ENCODE measurements at places on chromosomes 16 and 17.

- DNase-seq = no peak
These were observed 158.6 kb downstream of the SALL1 start for GRCh38 chr16:50992350-50993032.

DNA sequence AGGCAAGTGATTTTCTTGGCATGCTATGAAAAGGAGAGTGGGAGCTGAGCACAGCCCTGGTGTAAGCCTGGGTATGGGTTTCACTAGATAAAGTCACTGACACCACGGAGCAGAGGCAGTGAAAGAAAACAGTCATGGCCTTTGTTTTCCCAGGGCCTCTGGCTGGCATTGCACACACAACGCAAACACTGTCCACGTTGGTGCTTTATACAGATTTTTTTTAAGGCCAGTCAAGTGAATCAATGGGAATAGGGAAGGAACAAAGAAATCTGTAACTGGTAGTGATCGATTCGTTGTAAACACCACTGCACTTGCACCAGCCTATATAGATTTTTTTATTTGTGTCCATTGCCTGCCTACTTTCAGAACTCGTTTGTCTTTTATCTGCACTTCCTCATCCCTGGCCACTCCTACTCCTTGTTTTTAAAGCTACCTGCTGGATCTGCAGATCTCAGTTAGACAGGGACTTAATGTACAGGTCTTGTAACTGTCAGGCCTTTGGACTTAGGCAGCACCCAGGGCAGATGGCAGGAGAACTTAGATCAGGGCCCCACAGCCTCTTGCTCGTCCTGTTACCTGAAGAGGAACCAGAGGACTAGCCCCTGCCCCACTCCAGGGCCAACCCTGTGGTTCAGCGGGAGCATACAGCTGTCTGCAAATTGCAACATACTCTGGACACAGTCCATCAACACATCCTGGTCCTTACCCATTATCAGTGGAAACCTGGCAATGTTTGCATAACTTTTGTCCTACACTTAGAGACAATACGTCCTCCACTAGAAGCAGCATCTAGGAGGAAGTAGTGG lies 10.6 kb upstream of the TMIGD1 start:
- DNase-seq = no peak

GRCh38 chr16:3538222-3538621 lies 37.4 kb downstream of the CLUAP1 start:
- no peak for DNase-seq

DNA sequence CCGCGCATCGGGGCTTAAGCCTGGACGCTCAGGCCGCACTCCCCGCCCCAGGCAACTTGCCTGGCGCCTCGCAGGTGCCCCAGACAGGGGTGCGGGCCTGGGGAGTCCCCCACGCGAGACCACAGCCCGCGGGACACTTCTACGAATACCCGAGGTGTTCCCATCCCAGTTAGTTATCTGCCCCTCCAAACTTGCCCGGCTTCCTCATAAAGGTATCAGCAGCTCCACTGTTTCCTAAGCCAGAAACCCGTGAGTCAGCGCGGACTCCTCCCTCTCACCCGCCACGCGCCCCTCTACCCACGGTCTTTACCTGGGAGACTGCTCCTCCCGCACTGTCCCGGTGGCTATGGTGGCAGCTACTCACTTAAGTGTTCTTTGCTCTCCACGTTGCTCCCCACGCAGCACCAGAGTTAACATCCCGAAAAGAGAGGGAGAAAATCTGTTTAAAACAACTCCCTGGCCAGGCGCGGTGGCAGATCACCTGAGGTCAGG lies 1.0 kb upstream of the CREBBP start:
- no peak for DNase-seq

GRCh38 chr17:14316126-14316832 lies 15.4 kb downstream of the HS3ST3B1 start:
- DNase-seq = no peak

DNA sequence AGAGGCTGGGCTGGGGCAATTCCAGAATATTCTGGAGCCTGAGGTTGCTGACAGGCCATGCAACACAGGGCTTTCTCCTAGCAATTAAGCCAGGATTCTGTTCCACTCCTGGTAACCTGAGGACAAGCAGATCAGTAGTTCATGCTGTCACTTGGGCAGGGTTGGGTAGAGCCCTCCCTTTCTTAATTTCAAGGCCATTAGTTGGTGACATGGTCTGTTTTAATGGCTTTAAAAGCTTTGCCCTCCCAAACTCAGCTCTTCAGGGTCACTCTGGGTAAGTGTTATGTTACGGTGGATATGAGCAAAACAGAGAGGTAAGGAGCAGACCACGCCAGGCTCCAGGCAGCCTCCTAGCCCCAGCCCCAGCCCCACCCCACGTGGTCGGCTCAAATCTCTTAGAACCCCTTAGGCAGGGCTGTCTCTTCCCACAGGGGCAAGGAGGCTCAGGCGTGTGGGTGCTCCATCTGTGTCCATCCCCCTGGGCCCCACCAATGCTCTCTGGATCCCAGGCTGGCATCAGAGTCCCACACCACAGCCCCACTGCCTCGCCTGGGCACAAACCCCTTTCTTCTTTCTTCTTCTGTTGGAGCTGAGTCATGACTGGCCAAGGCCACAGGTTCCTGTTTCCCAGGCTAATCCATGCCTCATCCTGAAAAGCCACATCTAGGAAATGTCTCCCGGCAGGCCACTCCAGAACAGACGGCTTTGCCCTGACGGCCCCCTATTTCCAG lies 27.5 kb downstream of the CEP295NL start:
- DNase-seq = no peak

GRCh38 chr16:87412371-87412995 lies 20.3 kb downstream of the MAP1LC3B start:
- no peak for DNase-seq

DNA sequence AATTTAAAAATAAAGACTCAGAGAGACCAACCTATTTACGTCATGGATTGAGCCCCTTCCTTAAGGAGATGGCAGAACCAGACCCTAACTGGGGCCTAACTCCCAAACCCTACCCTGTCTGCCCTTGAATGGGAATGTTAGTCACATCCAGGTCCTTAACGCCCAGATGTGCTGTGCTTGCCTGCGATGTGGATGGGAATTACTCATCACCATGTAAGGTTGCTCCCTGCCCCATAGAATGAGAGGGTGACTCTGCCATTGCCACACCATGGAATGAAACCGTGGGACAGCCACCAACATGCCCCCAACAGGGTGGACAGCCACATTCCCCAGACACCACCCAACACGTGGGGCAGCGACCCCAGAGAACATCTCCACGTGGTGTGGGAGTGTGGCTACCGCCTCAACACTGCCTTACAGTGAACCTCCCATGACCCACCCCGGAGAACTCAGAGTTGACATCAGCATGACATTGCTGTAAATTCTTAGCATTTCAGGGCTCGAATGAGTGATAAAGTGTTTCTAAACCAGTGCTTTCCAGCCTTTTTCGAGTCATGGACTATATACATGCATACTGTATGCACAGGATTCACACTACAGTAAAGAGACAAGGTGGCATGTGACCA lies 31.8 kb downstream of the SCNN1B start:
- no peak for DNase-seq

DNA sequence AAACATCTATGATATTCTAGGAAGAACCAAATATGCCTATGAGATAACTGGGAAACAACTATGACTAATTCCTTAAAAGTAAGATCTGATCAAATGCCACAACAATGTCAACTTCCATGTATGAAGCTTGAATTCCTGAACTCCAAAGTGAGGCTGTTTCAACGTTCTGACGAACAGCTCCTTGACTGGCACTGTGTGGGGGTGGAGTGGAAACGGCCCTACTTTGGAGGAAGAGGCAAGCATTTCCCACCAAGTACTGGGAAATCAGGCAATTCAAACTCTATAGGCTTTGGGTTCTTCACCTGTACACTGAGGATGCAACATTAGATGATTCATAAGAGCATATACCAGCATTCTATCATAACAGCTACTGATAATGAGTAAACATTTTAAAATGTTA lies 187.2 kb downstream of the CDK5R1 start:
- DNase-seq = no peak

DNA sequence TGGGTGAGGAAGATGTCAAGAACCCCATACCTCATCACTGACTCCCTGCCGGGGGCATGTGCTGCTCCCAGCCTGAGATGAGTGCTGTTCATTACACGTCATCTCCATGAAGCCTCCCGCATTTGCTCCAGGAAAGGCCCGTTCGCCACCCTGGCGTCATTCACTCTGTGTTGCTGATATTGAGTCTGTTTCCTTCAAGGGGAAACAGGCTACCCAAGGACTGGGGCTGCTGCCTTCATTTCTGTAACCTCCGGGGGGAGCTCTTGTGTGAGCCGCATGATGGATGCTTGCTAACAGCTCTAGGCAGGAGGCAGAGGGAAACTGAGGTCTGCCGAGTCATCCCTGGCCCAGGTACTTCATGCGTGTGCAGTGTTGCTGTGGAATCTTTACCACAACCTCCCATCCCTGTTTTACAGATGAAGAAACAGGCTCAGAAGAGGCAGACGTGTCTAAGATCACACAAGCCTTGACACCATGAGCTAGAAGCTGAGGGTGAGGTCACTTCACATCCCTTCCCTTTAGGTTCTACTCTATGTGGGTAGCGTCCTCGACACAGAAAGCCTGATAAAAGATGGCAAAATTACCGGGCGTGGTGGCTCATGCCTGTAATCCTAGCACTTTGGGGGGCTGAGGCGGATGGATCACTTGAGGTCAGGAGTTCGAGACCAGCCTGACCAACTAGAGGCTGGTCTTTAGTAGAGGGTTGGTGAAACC lies 3.5 kb upstream of the ARMC5 start:
- no peak for DNase-seq

DNA sequence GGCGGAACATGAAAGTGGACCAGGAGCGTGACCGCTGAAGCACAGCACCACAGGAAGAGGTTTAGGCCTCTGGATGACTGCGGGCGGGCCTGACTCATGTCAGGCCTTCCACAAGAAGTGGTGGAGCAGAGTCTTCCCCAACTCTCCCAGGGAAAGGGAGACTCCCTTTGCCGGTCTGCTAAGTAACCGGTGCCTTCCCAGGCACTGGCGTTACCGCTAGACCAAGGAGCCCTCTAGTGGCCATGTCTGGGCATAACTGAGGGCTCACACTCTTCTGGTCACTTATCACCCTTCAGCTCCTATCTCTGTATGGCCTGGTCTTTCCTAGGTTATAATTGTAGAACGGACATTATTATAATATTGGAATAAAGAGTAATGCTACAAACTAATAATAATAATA lies 1931.9 kb downstream of the TP53TG3F start:
- no peak for DNase-seq

DNA sequence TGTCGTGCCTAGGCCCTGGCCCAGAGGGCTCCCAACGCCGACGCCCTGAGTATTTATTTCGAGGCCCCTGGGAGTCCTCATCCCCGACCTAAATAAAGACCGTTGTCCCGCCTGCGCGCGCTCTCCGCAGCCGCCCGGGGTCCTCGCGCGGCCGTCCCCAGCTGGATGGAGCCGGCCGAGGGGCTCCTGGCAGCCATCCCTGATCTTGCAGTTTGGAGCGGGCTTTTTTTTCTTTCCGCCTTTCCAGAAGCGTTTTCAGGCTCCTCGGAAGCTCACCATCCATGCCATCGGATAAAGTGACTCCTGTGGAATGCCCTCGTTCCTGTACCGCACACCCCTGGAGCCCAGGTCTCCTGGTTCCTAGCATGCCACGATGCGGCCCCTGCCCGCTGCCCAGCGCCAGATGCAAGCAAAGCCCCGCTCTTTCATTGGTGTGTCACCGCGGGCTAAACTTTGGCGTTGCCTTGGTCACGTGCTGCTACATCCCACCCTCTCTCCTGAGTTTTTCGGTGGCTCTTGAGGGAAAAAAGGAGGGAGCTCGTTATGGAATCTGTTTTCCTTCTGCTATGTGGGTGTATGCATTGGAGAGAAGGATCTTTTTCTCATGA lies 716 bp downstream of the TMEM94 start:
- peak; percentile 1 for DNase-seq

DNA sequence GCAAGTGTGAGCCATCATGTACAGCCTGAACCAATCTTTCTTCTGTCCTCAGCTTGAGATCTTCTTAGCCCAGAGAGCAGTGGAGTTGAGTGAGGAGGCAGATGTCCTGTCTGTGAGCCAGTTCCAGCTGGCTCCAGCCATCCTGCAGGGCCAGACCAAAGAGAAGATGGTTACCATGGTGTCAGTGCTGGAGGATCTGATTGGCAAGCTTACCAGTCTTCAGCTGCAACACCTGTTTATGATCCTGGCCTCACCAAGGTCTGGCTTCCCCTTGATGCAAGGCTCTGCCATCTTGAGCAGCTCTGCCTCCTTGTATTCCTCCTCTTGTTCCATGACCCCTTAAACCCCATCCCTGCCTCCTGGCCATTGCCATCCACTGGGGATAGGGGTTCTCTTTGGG lies 9.6 kb downstream of the CDK5RAP3 start:
- DNase-seq = no peak

- no peak for DNase-seq
These were observed 915 bp downstream of the AHSP start for GRCh38 chr16:31528523-31529107.

DNA sequence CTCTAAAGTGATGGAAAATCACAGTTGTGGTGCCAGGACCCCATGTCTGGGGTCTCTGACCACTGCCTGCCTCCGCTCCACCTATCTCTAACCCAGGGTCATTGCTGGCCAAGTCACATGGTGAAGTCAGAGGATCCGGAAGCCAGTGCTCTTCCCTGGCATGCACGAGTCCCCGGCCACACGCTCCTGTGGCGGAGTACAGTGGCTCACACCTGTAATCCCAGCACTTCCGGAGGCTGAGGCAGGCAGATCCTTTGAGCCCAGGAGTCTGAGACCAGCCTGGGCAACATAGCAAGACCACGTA lies 21.5 kb upstream of the RBFOX3 start:
- DNase-seq = no peak

DNA sequence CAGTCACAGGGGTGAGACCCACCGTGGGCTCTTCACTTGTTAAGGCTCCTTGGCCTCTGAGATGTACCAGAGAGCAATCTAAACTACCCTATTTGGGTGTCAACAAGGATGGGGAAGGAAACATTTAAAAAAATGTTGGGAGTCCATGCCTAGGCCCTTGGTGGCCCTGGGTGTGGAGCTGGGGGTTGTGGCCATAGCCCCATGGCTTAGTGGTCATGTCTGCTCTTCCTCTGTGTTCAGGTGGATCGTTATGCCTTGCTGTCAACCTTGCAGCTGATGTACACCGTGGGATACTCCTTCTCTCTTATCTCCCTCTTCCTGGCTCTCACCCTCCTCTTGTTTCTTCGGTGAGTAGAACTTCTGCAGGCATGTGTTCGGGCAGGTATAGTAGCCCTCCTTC lies 28.5 kb downstream of the GLP2R start:
- no peak for DNase-seq

GRCh38 chr17:18968345-18968744 lies 16.4 kb downstream of the SLC5A10 start:
- no peak for DNase-seq

DNA sequence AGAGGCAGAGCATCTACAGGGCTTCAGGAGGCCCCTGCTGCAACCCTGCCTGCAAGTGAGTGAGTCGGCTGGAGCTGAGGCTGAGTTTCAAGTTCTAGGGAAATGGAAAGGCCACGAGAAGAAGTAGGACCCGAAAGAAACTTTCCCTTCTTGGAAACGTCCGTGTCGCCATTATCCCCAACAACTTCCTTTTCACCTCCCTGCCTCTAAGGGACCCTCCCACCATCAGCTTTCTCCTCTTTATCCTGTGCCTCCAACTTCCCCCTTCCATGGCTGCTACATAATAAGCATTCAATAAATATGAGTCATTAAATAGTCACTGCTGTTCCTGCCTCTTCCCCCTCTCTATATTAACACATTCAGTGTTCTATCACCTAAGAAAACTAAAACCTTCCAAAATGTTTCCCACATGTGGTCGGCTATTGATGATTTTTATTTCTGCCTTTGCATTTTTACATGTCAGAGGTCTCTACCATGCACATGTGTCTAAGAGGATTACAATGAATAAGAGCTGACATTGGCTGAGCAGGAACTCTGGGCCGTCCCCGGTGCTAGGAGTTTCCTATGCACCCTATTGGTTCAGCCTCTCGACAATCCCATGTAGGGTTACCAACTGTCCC lies 115.9 kb upstream of the TNRC6C start:
- no peak for DNase-seq
